ENCODE measurements at places on chromosomes 6 and 20.

DNA sequence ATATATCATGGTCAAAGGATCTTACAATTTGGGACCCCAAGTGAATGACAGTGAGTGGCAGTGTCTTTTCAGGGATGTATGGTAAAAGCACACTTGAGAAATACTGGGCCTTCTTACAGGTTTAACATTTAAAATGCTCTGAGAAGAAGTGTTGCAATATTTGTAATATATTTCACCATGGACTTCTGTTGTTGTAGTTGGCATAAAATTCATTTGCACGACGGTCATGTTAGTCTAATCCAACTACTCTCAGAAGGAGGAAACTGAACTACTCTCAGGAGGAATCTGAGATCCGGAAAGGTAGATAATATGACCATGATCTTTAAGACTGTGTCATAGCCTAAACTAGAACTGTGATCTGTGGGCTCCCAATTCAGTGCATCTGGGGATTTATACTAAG, 700.1 kb downstream of the HDGFL1 start:
- DNase-seq, result no peak

GRCh38 chr20:51511861-51512619, 30.5 kb downstream of the NFATC2 start:
- no peak for DNase-seq

- no peak for DNase-seq
These were observed 36.5 kb downstream of the WDR27 start for GRCh38 chr6:169665289-169665688.

- DNase-seq, result no peak
These were observed 162.1 kb downstream of the MMUT start for GRCh38 chr6:49300911-49301310.

DNA sequence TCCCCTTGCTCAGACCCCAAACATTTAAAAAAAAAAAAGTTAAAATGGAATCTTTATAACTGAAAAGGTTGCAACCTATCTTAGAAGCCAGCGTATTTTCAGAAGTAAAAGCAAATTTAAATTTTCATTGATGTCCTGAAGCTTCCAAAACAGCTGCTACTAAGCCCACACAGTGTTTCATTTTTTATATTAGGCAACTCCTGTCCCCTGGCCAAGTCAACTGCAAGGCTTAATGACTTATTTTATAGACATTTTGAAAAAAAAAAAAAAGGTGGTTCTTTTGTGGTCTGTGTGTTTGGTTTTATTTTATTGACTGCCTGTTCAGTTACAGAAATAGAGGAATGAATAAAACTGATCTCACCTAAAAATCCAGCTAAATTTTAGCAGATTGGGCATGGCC, 13.0 kb downstream of the CFAP61 start:
- no peak for DNase-seq

DNA sequence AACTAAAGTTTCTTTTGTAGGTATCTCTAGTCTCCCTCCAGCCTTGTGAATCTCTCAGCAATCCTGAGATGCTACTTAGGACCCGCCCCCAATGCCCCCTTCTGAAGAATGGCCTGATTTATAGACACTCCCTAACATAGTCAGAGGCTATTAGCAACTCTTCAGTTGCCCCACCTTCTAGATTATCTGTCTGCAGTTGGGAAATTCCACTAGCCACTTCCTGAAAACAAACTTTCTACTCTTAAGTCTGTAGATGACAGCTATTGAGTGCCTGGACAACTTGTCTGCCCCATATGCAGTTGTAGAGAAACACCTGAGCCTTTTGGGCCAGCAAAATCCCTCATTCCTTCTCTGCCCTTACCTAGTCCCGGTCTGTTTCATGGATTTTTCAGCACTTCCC, 188.2 kb upstream of the PREP start:
- DNase-seq, result no peak

DNA sequence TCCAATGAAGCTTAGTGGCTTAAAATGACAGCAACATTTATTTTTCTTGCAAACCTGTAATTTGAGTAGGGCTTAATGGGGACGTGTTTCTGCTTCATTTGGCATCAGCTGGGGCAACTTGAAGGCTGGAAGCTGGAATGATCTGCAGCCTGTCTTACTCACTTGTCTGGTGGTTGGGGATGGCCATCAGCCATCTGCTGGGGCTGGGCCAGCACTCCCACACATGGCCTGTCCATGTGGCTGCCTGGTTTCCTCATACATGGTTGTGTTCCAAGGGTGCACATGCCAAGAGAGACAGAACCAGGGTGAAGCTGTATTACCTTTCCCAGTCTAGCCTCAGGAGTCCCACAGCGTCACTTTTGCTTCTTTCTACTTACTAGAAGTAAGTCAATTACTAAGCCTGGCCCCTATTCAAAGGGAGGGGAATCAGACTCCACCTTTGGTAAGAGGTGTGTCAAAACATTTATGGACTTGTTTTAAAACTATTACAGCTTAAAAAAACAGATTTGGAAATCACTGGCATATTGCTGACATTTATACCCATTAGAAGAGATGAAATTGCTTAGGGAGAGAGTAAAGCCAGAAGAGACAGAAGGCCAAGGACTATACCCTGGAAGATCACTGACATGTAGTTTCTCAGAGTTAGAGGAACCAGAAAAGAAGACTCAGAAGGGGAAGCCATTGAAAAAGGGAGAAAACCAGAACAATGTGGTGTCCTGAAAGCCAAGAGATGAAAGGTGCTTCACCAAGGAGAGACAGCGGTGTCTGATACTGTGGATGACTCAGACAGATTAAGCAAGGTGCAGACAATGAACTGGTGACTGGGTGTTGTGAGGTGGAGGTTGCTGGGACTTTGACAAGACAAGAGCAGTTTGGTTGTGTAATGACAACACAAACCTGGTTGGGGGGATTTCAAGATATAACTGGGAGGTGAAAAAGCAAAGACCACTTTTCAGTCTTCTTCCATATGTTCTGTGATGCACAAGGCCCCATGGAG, 345.2 kb downstream of the GJA1 start:
- DNase-seq, result no peak

GRCh38 chr6:20317430-20317829, 84.2 kb upstream of the E2F3 start:
- DNase-seq, result no peak

GRCh38 chr6:136007345-136007744, 155.8 kb downstream of the PDE7B start:
- DNase-seq, result no peak

DNA sequence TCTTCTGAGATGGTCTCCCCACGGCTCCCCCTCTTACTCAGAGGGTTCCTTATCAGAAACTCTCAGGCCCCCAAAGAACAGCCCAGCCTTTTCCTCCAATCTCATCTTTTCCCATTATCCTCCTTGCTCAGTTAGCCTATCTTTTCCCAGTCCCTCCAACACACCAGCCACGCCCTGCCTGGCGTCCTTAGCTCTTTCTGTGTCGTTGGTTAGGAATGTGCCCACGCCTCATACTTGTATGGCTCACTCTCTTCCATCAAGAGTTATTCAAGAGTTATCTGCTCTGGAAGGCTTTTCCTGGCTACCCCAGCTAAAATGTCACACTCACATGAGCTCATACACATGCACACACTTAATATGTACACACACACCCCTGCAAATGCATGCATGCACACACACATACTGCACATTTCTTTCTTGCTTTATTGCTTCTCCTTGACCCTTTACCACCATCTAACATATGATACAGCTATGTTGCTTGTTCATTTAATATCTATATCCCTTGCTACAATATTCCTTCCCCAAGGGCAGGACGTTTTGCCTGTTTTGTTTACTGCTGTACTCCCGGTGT, 37.6 kb downstream of the SLC2A10 start:
- DNase-seq, result no peak

DNA sequence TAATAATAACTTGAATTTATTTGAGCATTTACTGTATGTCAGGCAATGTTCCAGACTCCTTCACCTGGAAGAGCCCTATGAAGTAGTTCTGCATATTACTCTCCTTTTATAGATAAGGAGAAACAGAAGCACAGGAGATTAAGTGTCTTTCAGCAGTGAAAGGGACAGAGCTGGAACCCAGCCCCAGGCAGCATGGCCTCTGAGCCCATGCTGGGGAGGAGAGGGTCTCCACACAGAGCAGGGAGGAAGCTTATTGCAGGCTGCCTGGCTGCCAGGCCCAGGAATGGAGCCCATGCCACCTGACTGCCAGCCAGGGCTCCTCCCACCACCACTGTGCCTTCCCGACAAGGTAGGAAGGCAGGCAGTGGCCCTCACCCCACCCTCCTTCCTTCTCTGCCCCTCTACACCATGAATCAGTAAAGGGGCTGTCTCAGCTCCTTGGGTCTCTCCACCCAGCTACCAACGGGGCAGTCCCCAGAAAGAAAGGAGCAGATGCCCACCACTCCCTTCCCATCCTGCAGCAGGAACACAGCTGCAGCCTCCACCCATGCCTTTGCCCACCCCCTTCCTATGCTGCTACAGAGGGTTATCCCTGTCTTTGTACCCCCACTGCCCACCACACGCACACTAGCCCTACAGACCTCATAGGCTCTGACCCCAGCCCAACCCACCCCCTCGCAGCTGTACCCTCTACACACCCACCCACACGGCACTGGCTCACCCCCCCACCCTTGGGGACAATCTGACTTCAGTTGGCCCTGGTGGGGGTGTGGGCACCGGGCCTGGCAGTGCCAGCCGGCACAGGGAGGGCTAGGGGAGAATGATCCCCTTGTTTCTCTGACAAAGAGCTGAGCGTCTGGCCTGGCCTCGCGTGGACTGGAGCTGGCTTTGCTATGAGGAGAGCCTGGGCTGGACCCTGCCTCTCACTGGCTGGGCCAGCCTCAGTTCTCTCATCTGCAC, 41.8 kb downstream of the TFEB start:
- DNase-seq, result no peak

DNA sequence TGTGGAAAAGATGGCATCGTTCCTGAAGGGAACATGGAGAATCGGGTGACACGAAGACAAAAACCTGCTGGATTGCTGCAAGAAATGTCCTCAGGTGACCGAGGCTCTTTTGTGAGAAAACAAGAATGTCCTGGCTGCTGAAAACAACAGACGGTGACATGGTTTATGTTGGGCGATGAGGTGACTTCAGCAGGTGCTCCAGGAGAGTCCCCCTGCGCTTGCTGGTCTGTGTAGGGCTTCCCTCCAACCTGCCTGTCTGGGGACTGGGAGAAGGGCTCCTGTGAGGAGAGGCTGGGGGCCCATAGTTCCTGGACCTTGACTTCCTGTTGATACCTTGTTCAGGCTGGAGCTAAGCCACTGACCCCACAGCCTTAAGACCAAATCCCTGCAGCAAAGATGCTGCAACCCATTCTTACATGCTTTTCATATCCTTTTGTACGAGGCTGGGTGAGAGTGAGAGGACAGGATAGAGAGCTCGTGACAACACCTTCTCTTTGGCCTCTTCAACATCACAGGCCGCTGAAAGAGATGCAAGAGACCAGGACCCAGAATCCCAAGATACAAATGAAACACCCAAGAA, 134.8 kb downstream of the CD83 start:
- DNase-seq, result no peak

DNA sequence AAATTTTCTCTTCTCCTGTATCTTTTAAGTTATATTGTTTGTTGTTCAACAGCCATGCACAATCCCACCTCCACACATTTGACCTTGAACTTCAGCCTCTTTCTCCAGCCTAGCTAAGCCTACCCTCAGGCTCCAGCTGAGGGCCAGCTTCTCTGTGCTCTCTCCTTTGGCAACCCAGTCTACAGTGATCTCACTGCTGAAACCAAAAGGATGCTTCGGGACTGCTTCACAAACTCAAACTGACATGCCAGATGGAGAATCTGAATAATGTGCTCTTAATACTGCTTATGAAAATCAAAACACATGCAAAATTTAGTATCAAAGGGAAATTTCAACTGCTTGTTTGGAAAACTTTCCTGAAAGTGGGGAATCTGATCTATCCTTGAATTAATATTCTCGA, 16.1 kb upstream of the RIN2 start:
- no peak for DNase-seq

DNA sequence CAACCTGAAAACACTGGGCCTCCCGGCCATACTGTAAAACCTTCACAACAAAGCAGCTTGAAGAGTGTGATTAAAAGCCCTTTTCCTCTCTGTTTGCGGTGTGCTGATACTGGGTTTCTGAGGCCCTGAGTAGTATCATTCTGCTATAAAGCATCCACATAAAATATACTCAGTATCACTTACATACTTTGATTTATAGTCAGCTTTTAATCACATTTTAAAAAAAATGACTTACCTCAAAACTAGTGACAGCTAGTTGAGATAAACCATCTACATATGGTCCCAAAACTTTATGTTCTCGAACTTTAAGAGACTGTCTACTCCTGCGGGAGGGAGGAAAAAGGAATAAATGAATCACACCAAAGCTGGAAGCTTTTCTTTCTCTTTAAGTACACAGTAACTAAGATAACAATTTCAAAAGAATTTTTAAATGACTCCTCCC, 135.7 kb downstream of the KIF13A start:
- DNase-seq, result no peak

- DNase-seq, result no peak
These were observed 19.3 kb downstream of the CITED2 start for GRCh38 chr6:139355172-139355571.

DNA sequence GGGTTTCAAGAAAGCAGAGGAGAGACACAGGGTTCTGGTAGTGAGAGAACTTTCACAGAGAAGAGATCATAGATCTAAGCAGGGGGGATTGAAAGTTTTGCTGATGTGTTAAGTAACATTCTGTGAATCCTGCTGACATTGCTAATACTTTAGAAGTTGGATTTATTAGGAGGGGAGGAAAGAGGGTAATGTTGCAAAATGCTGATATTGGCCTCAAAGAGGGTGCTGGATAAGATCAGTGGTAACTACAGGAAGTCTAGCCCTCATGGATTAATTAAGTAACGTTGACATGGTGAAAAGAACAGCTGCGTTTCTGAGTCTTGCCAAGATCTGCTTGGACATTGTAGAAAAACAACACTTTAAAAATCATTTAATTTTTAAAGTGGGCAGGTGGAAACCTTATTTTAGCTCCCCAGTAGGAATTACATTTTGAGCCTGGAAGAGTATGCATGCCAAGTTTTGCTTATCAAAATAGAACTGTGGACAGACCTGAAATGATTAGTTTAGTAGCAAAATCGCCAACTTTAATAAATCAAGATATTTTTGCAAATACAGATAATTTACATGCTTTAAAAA, 606.0 kb upstream of the HTR1E start:
- no peak for DNase-seq

- DNase-seq, result no peak
These were observed 137.2 kb downstream of the MAP3K4 start for GRCh38 chr6:161128680-161129196.

- DNase-seq, result no peak
These were observed 48.2 kb upstream of the FOXP4 start for GRCh38 chr6:41497994-41498393.

- DNase-seq, result no peak
These were observed at the start of gene ENPP1 for GRCh38 chr6:131807644-131808459. TSS of gene ENPP1 (plus strand) at chr6:131808020. CDS start at chr6:131808036, 16 bp downstream.

- no peak for DNase-seq
These were observed 10.1 kb downstream of the PPP1R3G start for GRCh38 chr6:5095236-5095635.

DNA sequence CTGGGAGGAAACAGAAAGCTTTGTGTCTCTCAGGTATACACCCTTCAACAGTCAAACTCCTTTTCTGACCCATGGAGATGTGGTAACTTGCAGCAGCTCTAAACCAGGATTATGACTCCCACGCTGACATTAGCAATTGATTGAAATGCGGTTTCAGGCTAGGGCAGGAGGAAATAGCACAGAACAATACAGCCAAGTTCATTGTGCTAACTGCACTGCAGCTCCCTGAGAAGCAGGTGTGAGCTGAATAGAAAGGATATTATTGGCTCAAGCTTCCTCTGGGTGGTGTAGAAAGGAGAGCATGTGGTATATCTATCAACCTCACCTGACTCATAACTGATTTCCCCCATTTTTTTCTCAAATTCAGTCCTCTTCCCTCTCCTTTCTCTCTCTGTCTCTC, 612.3 kb upstream of the BTBD3 start:
- peak; percentile 26 for DNase-seq
